Cerebellar nuclear complex (tissue), 1 donor: ENCODE measurements at places on chromosomes 11 and 22.

DNA sequence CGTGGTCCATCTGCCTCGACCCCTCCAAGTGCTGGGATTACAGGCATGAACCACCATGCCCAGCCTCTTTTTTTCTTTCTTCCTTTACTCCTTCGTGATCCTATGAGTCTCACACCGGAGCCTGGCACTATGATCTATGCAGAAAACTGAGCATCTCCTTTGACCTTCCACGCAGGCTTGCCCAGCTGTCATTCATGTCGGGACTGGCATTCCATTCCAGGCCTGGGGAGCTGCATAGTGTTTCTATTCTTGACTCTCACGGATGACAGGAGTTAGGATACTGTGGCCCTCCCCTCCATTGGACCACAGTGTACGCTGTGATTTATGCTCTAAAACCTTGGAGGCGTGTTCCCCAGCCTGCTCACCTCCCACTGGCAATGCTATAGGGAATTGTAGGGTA, 611.8 kb downstream of the BRD1 start:
- DNase-seq: no peak

DNA sequence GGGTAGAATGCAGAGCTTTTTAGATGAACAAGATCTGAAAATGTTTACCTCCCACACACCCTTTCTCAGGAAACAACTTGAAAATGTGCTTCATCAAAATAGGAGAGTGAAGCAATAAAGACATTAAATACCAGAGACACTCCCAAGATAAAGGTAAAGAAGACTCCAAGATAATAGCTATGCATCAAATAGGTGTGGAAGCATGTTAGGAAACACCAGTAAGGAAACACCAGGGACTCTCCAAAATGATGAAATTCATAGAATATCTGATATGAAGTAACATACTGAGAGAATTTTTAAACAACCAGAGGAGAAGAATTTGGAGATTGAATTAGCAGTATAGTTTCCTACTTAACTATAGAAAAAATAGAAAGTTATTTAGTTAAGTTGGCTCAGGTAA, 57.0 kb downstream of the OR10A6 start:
- no peak for DNase-seq

- no peak for DNase-seq
These were observed 75.6 kb downstream of the CLPB start for GRCh38 chr11:72358466-72359405.

DNA sequence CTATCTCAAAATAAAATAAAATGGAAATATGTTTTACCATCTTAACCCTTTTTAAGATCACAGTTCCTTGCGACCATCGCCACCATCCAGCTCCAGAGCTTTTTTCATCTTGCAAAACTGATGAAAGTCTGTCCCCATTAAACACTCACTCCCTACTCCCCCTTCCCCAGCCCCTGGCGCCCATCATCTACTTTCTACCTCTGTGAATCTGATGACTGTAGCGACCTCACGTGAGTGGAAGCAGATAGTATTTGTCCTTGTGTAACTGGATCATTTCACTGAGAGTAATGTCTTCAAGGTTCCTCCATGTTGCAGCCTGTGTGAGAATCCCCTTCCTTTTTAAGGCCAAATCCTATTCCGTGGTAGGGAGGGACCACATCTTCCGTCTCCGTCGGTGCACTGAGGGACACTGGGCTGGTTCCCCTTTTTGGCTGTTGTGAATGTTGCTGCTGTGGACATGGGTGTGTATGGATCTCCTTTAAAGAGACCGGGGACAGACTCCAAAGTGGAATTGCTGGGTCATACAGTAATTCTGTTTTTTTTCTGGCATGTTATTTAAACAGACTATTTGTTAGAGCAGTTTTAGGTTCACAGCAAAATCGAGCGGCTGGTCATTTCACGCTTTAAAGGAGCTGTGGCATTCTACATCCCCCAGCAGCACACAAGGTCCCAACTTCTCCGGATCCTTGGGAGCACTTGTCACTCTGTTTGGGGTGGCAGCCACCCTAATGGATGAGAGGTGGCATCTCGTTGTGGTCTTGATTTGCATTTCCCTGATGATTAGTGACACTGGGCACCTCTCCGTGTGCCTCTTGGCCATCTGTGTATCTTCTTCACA, 120.0 kb downstream of the KCNQ1 start:
- DNase-seq: no peak

- no peak for DNase-seq
These were observed 410 bp downstream of the GLB1L3 start for GRCh38 chr11:134276396-134277182.

GRCh38 chr11:17019232-17019631, 5.0 kb upstream of the PLEKHA7 start:
- DNase-seq: no peak

DNA sequence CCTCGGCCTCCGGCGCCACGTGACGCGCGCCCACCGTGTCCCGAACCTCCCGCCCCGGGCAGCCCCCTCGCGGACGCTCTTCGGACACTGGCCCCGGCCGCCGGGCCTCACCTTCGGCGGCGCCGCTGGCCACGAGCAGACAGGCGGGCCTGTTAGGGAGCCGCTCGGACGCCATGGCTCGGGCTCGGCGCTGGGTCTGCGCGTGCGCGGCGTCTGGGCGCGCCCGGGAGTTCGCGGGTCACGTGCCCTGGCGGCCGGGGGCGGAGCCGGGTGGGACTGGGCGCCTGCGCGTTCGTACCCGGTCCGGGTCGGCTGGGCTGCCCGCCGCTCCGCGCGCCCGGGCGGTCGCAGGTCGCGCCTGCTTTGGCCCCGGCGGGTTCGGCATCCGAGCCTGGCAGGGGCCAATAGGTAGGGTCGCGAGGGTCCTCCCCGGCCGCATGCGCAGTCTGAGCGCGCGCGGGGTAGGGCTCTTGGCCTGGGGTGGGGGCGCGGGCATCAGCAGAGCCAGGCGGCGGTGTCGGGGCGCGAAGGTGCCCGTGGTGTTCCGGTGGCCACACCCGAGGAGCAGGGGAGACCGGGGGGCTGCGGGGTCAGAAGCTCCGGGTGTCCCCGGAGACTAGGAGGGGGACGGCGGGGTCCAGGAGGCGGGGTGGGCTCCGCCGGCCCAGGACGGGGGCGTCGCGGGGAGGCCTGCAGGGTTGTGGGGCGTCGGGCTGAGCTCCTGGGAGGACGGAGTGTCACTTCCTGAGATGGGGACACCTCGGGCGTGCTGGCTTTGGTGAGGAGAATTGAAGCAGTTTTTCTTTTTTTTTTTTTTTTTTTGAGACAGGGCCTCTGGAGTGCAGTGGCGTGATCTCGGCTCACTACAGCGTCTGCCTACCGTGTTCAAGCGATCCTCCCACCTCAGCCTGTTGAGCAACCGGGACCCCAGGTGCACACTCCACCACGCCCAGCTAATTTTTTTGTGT, at the start of gene GATD1:
GATD1 (minus strand) TSS at position 200 of the 968 bp plus-strand sequence; CDS start at position 175, 25 bp downstream.
- peak; percentile 35 for DNase-seq

GRCh38 chr11:47071341-47071740, 105.3 kb downstream of the ARFGAP2 start:
- no peak for DNase-seq

DNA sequence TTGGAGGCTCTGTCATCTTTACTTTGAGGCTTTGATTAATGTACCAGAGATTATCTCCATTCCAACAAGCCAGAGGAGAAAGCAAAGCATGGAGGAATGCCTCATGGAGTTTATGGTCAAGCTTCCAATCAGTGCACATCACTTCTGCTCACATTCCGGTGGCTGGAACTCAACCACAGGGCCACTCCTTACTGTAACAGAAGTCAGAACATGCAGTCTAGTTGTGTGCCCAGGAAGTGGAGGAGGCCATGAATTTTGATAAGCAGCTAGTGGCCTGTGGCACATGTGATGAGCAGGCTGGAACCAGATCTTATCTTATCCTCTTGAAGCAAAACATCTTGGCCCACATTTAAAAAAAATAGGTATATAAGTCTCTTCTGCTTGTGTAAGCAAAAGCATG, 258.9 kb upstream of the ARHGAP20 start:
- no peak for DNase-seq

DNA sequence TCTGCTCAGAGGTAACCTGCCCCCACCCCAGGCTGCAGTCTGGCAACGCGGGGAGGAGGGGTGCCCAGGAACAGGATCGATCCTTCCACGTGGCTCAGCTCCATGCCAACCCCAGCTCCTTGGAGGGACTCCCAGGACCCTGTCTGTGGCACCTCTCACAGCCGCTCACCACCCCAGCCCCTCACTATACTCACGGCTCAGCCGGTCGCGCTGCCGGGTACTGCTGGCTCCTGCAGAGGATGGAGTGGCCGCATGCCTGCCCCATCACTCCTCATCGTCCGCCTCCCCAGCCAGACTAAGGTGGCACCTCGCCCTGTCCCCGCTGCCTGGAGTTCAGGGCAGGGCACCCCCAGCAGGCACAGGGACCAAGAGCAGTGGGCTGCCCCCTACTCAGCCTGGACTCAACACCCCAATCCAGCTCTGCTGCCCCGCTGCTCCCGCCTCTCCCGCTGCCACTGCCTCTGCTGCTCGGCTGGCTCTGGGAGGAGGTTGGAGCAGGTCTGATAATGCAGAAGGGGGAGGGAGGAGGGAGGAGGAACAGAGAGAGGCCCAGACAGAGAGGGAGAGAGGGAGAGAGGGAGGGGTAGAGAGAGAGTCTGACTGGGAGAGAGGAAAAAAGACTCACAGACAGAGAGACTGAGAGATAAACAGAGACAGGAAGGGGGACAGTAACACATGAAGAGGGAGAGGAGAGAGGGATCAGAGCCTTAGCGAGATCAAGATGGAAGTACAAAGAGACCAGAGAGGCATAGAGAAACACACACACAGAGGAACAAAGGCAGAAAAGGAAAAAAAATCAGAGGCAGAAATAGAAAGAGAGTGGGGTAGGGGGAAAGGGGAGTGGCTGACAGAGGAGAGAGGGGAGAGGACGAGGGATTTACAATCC, at the start of gene PDE2A:
PDE2A (minus strand) TSS at position 480 of the 886 bp plus-strand sequence; CDS start at position 265, 215 bp downstream.
- no peak for DNase-seq

DNA sequence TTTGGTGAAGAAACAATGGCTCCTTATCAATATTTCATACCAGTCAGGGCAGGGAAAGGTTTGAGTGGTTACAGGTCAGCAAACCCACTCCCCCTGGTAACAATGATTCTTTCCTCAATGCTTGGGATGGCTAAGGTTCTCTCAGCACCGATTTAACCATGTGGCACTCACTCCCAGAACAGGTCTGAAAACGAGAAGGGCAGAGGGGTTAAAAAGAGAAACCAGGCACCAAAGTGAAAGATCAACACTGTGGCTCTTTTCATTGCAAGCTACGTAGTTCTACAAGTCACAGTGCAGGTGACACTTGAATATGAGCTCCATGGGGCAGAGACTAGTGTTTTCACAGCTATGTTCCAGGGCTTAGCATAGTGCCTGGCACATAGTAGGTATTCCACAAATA, 132.4 kb downstream of the PLEKHA7 start:
- DNase-seq: no peak

DNA sequence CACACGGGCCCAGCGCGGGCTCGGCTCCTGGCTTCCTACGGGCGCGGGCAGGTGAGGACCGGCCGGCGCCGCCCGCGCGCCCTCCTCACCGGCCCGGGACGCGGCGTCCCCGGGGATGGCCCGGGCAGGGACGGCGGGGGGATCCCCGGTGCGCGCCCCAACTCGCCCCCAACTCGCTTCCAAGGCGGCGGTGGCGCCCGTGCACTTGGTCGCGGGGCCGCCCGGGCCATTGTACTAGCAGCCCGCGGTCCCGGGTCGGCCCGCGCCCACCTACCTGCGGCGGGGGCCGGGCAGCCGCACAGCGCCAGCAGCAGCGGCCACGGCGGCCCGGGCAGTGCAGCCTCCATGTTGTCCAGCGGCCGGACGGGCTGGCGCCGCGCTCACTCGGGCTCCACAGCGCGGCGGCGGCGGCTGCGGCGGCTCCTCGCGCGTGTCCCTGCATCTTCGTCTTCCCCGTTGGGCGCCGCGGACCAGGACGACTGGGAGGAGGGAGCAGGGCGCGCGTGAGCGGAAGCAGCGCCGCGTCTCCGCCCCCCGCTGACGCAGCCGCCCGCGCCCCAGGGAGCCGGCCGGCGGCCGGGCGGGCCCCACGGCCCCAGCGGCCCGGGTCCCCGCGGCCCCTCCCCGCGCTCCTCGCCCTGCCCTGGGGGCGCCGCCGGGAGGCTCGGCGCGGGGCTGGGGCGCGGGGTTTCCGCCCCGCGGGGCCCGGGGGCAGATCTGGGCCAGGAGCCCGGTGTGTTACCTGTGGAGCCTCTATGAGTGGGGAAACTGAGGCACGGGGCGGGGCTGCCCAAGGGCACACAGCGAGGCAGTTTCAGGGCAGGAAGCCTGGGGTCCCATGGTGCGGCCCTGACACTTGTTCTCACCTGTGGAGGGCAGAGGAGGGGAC, 159.3 kb upstream of the GRK3 start:
- no peak for DNase-seq

- no peak for DNase-seq
These were observed 24.0 kb upstream of the LRRC10B start for GRCh38 chr11:61484541-61484940.

GRCh38 chr11:125975634-125976033, 29.8 kb downstream of the VSIG10L2 start:
- DNase-seq: no peak

DNA sequence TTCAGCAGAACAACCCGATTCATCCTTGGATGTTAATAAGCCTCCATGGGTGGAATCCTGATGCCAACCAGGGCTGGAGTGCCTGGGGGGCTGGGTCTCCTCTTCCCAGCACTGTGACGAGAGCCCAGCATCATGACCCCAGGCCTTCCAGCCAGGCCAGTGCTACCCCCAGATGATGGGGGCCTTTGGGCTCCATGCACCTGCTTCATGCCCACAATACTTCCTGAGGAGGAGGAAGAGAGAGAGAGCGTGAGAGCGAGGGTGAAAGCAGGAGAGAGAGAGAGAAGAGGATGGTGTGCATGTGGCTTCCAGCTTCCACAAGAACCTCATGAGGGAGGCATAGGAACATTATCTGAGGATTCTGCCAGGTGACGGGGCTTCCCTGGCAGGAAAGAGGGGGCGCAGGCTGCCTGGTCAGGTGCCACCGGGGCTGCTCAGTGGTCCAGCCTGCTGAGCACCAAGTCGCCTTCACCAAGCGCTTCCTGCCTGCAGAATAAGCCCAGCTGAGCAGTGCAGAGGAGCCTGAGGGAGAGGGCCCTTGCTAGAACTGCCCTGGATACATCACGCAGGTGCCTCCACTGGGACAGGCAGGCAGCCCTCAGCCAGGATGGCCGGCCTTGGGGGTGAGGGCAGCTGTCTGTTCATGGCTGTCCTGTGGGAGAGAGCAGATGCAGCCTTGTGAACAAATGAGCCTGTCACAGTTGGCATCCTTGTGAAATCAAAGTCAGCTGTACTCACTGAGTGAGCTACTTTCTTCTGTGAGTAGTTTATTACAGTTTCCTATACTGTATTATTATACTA, 243.3 kb upstream of the B3GAT1 start:
- DNase-seq: no peak

- no peak for DNase-seq
These were observed 91.1 kb upstream of the CLPB start for GRCh38 chr11:72525466-72525865.
